Upper lobe of right lung (tissue), 1 donor: ENCODE measurements at places on chromosomes 7 and 10.

DNA sequence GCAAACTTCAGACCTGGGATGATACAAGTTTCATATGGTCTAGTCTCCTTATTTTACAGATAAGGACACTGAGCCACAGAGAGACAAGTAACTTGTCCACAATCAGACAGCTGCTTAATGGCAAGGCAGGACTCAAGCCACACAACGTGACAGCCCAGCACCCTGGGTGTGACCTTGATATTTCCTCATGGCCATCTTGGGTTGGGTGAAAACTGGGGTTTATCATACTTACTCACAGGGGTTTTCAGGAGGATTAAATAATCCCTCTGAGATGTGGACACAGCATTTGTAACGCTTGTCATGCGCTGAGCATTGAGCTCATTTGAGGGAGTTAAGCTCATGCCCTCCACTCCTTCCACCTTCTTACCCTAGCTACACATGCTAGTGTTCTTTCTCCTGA is 58.0 kb downstream of the ABLIM1 start:
- no peak for DNase-seq

GRCh38 chr7:46859963-46860475 is 721.9 kb downstream of the TNS3 start:
- DNase-seq = no peak

GRCh38 chr10:35375091-35375765 is 38.9 kb downstream of the CCNY start:
- no peak for DNase-seq

GRCh38 chr10:109866168-109866994 is 56.9 kb downstream of the XPNPEP1 start:
- no peak for DNase-seq
